Amniotic epithelial cell (primary cell): ENCODE measurements at places on chromosomes 1 and 21.

- no peak for DNase-seq
Measured at GRCh38 chr1:182974506-182975191, 21.7 kb upstream of the SHCBP1L start.

DNA sequence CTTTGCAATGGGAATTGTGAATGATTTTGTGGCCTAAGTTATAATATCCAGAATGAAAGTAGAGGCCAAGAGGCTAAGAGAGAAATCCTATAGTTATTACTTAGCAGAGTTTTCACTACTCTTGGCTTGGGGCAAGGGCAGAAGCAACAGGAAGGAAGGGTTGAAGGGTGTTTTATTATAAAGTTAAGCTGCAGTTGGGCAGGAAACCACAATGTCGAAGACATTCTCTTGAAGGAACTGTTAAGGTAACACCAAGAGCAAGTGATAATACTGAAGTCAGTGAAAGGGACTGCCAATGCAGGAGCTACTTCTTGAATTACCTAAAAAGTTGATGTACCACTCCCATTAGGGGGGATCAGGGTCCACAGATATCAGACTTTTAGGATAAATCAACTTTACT, 8.3 kb downstream of the XCL2 start:
- no peak for DNase-seq

DNA sequence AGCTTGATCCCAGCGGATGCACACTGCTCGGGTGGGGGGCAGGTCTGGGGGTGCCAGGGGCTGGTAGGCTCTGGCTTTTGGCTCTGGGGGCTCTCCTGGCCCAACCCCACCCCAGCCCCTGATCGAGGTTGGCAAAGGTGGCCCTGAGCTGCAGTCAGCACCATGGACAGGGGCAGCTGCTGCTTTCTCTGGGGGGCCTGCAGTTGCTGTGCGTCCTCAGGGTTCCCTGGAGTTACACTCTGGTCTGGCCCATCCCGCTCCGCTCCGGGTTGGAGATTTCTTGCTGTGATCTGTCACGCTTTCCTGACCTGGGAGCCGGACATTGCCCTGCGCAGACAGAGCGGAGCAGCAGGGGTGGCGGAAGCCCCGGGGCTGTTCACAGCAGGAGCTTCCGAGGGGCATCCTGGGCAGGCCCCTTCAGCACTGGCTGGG, 8.0 kb upstream of the PLCH2 start:
- DNase-seq: peak; percentile 9

DNA sequence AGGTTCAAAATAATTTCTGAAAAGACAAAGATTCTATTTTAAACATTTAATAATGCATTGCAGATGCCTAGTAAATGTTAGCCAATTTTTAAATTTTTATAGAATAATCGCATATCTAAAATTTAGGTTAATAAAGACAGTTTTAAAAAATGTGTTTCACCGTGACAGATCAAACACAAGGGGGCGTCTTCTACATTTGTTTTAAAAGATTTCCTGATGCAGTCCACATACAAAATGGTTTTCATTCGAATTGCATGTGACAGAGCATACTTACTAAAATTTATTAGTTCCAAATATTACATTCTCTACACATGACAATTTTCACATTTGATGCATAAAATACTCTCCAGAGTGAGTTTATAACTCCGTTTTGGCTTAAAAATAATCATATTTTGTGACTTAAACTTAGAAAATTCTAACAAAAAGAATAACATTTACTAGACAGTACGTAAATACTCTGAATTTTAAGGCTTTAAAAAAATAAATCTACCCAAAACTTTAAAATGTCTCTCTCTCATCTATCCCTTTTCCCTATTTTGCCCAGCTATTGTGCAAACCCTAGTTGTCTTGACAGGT, 75.5 kb downstream of the ADAMTS1 start:
- peak; percentile 65 for DNase-seq

- no peak for DNase-seq
Measured at GRCh38 chr1:248691567-248692155, 10.9 kb downstream of the OR14I1 start.

DNA sequence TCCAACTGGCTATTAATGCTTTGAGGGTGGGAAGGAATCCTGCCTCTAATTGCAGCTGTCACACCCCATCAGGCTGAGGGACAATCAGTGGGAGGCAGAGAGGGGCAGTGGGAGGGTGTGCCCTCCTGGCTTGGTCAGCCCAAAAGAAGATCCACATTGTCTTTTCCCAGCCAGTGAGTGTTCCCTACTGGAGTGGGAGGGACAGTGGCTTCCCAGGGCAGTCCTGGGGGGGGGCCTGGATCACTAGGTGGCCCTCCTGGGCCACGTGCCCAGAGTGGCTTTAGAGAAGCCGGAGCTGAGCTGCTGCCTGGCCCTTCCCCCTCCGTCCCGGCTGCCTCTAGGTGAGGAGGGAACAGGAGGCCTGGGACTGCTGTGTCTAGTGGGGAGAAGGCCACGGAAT, 14.0 kb downstream of the INKA2 start:
- no peak for DNase-seq

DNA sequence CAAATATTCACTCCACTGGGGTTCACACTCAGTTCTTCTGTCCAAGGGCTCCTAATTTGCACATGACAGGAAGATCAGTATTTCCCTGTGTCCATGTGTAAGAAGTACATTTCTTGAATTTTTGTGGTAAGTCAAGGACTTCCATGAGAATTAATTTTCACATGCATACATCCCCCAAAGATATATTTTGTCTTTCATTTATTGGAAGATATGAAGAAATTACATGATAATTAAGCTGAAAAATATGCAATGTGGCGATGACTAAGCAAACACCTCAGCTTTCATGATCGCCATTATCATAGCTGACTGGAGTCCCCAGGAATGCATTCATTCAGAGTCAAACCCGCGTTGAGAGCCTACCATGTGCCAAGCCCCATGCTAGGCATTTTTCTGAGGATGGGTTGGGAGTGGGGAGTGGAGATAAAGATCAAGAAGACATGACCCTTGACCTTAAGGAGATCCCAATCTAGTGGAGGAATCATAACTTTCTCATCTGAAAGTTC, 104.6 kb upstream of the F3 start:
- DNase-seq: peak; percentile 91
